ENCODE measurements at places on chromosomes 7 and 10.
A peak's percentile ranks its signal among the peaks of the same experiment; 100 is the strongest.

DNA sequence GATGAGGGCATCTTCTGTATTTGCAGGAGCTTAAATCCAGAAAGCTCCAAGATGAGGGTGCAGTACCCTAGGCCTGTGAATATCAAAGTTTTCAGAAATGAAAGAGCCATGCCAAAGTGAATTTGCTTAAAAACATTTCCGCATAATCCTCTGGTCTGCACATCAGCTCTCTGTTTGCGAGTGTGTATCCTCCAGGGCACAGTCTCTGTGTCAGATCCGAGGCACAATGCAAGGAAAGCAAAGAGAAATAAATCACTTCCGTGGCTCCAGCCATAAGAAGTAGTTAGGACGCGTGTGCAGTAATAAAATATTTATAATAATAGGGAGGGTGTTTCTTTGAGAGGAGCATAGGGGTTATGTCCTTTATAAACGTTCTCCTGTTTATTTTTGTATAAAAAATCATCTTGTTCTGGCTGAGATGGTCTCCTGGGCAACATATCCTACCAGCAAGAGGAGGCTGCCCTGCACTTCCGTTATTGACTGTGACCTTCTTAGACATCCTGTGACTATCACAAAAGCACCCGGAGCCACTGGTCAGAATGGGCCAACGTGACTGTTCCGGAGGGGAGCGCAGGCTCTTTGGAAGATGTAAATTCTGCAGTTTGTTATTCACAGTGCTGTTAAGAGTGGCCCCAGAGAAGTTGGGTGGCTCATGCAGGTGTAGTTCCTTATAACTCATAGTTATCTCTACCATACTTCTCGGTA, 667.6 kb upstream of the FOXK1 start:
- DNase-seq, result no peak

GRCh38 chr7:20514364-20514763, 101.1 kb upstream of the ABCB5 start:
- DNase-seq, result peak; percentile 41

GRCh38 chr10:69409176-69409495, 7.6 kb downstream of the TACR2 start:
- no peak for DNase-seq

DNA sequence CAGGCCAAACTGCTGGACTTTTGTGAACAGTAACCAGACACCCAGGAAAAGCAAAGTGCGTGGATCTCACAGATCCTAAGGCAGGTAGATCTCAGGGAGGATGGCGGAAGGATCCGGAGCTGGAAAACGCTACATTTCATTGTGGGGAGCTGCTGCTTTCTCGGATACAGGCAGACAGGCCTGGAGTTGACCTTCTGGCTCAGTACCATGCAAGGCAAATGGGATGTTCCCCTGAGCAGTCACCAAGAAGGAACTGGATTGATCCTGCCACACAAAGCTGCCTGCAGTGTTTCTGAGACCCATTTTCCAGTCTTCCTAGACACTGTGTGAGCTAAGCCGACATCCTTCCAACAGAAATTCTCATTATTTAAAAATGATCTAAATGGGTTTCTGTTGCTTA, 65.5 kb downstream of the ZRANB1 start:
- DNase-seq, result no peak

GRCh38 chr7:1856161-1856887, 186.2 kb downstream of the ELFN1 start:
- DNase-seq, result no peak

GRCh38 chr7:38748056-38748610, 117.0 kb upstream of the AMPH start:
- DNase-seq, result no peak

- no peak for DNase-seq
Measured at GRCh38 chr10:5890452-5890915, 441 bp downstream of the FBH1 start.

DNA sequence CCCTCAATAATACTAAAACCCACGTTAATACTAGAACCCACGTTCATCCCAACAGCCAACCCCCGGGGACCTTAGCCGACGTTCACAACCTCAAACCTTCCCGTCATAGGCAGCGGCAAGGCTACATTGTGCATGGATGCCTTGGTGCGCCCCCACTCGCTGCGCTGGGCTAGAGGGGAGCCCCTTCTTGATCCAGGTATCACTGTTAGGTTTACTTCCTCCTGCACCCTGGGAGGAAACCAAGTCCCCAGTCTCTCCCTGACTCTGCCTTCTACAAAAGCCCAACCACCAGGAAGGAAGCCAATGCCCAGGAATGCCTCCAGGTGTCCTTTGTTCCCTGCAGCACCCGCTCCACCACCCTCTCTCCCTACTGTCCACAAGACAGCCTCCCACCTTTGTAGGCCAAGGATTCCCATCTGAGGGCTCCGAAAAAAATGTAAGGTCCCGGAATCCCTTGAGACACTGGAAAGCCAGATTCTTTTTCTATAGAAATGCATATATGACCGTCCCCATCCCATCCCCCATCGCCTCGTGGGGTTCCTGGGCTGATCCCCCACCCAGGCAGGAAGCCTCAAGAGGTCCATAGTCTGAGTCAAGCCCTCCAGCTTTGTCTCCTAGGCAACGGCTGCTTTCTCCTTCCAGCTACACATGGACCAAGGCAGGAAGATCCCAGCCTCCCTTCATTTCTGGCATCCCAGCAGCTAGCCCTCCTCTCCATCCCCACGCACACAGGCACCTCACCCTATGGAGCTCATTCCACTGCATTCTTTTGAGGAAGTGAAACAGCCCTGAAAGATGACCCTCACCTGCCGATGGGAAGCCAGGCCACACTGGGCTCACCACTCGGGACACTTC, 25.2 kb downstream of the CTBP2 start:
- no peak for DNase-seq

GRCh38 chr7:84294847-84295455, 100.4 kb upstream of the SEMA3A start:
- DNase-seq, result peak; percentile 54

- no peak for DNase-seq
Measured at GRCh38 chr10:97920865-97921264, 71.2 kb downstream of the GOLGA7B start.

- DNase-seq, result peak; percentile 59
Measured at GRCh38 chr10:119817991-119818888, 54.4 kb downstream of the MCMBP start.

Data from fibroblast of skin of left quadriceps (primary cell).